ENCODE measurements at places on chromosomes 3 and 15.

- no peak for DNase-seq
Measured at GRCh38 chr15:85497172-85497569, 116.8 kb downstream of the AKAP13 start.

DNA sequence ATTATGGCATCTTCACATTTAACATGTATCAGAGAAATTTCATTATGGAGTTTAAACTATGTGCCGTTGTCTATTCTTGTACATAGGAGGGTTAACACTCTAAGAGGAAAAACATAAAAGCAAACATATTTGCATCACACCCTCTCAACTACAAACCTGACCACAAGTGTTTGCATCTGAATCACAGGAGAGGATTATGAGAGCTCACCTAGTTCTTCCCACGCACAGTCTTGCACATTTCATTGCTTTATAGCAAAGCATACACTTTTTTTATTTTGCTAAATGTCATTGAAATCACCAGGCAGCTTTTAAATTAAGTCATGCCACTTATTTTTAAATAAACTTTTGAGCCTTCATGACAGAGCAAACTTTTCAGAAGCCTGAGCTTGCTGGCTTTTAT is 12.5 kb downstream of the TRAT1 start:
- DNase-seq, result no peak

GRCh38 chr3:179719048-179719734 is 66.4 kb downstream of the USP13 start:
- DNase-seq, result no peak

DNA sequence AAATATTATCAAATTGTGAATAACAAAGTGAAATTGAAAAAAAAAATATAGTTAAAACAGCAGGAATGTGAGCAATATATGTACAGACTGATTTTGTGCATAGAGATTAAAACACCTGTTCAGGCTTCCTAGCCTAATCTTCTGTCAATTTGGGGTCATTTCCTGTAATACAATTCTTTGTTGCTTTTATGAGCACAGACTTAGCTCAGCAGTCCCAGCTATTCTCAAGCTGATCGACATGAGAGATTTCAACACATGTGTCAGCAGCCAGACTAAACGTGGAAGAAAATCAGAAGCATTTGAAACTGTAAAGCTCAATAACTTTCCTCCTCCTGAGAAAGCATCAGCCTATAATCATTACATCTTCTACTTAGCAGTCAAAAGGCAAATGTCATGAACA is 1.6 kb upstream of the FHIT start:
- DNase-seq, result no peak

DNA sequence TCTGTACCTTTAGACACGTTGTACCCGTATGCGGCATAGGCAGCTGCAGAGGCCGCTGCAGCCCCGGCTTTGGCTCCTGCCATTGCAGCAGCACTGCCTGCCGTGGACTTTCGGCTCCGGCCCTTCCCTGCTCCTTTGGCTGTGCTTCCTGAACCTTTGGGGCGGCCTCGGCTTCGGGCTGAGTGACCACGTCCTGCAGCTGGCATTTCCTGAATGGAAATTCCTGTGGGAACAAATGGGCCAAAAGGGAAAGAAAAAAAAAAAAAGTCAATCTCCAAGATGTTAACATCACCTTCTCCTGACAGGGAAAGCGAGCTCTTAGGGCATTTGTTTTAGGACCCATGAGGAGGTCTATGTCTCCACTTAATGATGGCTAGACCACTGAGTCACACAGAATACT is 29.6 kb downstream of the CHAC1 start:
- no peak for DNase-seq

DNA sequence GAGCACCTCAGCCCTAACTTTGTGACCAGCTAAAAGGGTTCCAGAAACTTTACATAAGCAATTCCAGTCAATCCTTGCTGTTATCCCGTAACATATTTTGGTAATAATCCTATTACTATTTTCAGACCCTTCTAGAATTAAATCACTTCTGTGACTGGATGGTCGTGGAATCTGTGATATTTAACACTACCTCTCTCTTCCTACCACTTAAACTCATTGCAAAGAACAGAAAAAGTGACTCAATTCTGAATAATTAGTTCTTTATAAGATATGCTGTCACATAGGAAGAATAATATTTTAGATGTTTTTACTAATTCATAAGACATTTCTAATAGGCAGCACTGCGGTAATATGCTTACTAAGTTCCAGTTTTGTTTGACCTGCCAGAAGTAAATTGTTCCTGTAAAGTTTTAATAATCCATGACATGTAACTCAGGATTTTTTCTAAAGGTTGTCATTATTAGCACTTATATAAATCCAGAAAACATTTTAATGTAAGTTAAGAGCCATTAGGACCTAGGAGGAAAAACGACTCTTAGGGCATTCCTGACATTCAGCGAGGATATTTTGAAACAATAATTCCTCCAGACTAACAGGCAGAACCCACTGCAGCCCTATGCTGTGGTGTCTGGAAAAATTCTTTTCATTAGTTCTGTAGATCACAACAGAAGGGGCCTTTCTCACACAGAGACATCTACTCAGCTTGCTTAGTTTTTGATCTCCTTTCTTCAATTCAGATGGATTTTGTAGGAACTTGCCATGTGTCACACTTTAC is 113.3 kb upstream of the MBNL1 start:
- no peak for DNase-seq

DNA sequence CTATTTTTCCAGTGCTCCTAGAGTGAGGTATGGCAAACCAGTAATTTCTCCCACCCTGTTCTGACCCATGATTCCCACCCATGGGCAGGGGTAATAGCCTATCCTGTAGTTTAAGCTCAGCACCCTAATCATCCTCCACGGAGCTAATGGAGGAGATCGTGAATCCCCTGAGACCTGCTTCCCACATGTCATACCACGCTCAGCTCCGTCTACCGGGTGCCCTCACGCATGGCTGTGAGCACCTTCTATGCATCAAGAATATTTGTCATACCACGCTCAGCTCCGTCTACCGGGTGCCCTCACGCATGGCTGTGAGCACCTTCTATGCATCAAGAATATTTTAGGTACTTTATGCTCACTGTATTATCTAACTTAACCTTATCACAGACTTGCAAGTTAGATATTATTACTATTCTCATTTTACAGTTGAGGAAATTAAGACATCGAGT is 104.7 kb upstream of the PFN2 start:
- DNase-seq, result no peak

GRCh38 chr3:16369276-16369675 is 104.3 kb downstream of the OXNAD1 start:
- no peak for DNase-seq

GRCh38 chr15:74857082-74857655 is 14.2 kb upstream of the ULK3 start:
- no peak for DNase-seq

DNA sequence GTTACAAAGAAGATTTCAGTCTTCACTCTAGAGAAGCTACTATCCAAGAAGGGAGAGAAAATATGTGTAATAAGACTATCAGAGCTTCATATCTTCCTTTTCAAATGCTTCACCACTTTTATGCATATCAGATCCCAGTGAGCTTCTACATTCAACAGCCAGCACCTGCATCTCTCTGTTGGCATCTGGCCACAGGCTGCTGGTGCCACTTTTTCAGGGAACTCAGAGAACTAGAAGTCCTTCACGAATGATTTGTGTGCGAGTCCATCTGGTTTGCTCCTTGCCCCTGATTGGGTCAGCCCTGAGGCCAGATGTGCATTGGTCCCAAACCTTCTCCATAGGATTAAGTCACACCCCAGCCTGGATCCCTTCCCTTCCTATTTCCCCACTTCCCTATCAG is 22.1 kb downstream of the SNTN start:
- DNase-seq, result no peak

DNA sequence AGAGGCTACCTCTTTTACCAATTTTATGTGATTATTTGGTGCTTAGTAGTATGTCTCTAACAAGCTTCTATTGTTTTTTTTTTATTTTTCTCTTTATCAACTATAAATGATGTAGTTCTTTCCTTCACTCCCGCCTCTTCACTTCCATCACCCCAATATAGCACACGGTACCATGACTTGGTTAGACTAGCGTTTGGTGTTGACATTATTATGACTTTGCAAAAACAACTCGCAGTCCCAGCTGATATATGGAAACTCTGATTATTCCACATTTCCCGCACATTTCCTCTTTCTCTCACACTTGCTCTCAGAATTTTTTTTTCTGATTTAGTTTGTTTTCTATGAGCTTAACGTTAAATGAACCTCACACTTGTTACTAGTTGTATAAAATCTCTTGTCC is 162.2 kb downstream of the GREM1 start:
- DNase-seq, result no peak

GRCh38 chr15:41782371-41783282 is 8.3 kb downstream of the MAPKBP1 start:
- DNase-seq, result no peak

- DNase-seq, result no peak
Measured at GRCh38 chr3:39531665-39532064, 64.2 kb downstream of the MOBP start.

DNA sequence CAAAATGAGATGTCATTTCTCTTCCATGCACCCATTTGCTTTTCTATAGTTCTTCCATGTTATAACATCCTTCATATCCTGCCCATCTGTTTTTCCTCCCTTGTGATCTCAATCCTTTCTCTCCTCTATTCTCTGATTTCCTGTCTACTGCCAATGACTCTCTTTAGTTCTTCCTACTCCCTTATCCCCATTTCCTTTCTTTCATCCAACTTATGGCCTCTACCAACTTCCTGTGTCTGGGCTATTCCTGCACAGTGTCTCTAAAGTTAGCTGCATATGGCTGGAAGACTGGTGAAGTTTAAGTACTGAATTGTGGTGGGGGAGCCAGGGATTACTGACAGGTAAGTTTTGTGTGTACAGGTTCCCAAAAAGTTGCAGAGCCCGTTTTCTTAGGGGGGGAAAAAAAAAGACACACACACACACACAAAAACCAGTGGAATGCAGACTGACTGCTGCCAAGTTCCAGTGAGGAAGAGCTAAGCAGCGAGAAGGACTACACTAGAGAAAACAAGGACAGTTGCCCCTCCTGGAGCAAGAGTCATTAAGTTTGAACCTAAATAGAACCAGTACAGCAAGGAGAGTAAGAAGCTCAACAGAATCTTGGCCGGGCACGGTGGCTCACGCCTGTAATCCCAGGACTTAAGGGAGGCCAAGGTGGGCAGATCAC is 28.8 kb downstream of the XRN1 start:
- no peak for DNase-seq

GRCh38 chr3:194569252-194569651 is 64.0 kb downstream of the TMEM44 start:
- DNase-seq, result no peak

DNA sequence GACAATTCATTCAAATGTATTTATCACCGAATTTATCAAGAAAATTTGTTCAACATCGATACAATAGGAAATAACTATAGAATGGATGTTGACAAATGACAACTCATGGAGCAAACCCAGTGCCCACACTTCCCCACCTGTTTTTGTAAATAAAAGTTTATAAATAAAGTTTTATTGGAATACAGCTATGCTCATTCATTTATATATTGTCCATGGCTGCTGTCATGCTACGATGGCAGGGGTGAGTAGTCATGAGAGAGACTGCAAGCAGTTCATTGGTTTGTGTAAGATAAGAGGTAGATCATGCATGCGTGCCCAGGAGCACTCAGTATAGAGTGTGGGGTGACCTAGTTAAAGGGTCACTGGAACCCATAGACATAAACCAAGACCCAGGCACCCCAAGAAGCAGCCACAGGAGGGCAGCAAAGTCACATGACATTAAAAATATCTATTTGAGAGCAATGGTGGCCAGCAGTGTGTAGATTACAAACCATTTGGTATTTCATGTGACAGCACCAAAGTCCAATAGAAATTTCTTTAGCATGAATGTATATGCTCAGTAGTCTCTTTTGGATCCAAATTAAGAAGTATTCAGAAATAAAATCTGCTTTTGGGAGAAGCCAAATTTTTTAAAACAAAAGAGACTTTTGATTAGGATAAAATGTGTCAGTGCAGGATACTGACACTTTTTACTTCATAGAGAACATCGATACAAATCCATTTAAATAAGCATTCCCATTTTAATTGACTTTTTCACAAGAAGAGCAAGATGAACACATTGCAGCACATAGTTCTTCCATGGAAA is 794.8 kb downstream of the MCTP2 start:
- DNase-seq, result peak; percentile 45

GRCh38 chr3:36701249-36701572 is 63.1 kb downstream of the DCLK3 start:
- no peak for DNase-seq

DNA sequence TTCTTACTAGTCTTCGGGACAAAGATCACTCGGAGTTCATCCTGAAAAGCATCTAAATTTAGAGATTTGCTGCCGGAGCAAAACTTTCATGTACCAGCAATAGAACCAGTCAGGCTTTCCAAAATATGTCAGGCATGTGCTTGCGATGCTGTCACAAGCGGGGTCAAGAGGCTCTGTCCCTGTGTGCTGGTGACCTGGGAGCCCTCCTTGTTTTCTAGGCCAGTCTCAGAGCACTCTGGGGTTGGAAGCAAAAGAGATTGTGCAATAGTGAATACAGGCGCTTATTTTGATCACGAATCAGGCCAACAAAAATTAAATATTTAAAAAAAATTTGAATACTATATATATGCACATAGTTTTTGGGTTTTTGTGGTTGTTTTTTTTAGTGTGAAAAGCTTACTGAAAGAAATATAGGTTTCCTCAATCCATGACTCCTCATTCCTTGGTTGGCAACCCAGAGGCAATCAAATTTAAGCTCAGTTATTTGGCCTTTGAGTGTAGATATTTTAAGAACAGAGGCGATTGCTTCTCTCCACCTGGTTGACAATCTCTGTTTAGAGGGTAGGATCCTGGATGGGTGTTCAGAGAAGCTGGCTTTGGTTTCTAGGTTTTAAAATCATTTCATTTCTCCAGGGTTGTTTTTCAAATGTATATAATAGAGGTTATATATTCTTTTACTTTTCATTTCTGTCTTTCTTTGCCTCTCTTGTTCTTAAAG is 8.4 kb upstream of the KLHL24 start:
- no peak for DNase-seq

GRCh38 chr3:50168791-50169190 is 13.7 kb downstream of the SEMA3F start:
- DNase-seq, result no peak

DNA sequence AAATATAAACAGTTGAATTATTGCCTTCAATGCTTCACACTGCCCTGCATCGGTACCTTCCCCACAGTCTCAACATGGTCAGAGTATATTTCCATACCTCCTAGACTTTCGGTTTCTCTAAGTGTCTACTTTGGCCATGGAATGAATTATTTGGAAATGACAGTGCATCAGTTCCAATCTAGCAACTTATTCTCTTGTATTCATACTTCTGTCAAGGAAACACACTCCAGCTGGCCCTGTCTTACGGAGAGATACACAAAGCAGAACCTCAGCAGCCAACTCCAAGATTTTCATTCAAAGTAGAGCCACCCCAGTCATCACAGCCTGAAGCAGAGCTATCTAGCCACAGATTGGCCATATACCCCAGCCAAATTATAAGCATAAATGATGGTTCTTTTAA is 518.4 kb upstream of the UBE2E2 start:
- DNase-seq, result no peak

- DNase-seq, result no peak
Measured at GRCh38 chr3:51257870-51258269, 127.2 kb upstream of the MANF start.

GRCh38 chr3:14524311-14524711 is 15.8 kb downstream of the GRIP2 start:
- no peak for DNase-seq

GRCh38 chr3:197349368-197349767 is 51.0 kb upstream of the DLG1 start:
- no peak for DNase-seq

GRCh38 chr3:183437061-183437460 is 8.6 kb upstream of the MCF2L2 start:
- DNase-seq, result no peak

Data from HEK293T (cell line).